HCT116 (cell line): ENCODE measurements at places on chromosomes 5 and 9.

- DNase-seq, result no peak
Observed at GRCh38 chr5:2156358-2157059, 273.8 kb upstream of the IRX4 start.

DNA sequence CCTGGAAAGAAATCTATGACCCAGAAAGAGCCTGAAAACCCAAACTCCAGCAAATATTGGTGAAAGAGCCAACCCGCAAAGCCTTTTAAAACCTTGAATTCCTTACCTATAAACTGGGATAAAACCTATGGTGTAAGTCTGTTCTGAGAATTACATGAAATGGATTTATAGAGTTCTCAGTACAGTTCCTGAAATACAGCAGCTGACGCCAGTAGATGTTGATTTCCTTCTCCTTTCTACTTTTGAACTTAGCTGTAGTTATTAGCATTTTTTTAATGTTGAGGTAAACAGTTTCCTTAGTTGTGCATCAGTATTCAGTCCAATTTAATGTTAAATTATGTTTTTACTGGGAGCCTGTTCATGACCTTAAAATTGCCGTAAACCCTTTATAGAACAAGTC lies 3.7 kb downstream of the SPIN1 start:
- no peak for DNase-seq

GRCh38 chr9:38388283-38389223 lies 3.9 kb upstream of the ALDH1B1 start:
- DNase-seq, result no peak

DNA sequence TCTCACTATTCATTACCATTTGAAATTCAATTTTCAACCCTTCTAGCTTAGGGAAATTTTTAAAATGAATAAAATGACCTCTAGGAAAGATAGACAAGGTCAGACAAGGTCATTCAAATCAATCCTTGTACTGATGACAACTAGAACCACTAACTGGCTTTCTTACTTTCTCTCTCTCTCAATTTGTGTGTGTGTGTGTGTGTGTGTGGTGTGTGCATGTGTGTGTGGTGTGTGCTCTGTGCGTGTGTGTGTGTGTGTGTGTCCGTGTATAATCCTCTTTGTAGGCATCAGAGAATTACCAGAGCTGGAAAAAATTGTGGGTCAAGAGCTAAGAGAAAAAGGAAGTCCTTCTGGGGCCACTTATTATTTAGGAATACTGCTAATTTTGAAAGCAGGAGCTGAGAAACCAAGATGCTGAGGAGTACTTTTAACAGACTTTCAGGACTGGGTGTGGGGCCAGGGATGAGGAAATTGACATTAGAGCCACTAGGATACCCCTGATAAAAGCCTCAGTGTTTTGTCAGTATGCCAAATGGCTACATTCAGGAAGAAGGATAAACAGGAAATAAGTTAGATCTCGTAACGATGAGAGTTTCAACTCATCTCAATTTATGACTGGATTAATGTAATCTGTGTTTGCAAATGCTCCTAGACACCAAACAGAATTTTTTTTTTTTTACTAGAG lies 723.3 kb downstream of the CETN3 start:
- DNase-seq, result no peak

- DNase-seq, result no peak
Observed at GRCh38 chr5:28468166-28468565, 1429.8 kb upstream of the CDH9 start.
